ENCODE measurements at places on chromosomes 1 and 21. TPM values are rescaled to one million over a fixed set of nuclear protein-coding genes. Genes with fewer than 3 reads are reported as not detected.

- no peak for DNase-seq
Observed at GRCh38 chr1:66168467-66168887, 365.5 kb upstream of the SGIP1 start.

- no peak for DNase-seq
Observed at GRCh38 chr1:67306547-67306946, 1.1 kb upstream of the IL12RB2 start.

DNA sequence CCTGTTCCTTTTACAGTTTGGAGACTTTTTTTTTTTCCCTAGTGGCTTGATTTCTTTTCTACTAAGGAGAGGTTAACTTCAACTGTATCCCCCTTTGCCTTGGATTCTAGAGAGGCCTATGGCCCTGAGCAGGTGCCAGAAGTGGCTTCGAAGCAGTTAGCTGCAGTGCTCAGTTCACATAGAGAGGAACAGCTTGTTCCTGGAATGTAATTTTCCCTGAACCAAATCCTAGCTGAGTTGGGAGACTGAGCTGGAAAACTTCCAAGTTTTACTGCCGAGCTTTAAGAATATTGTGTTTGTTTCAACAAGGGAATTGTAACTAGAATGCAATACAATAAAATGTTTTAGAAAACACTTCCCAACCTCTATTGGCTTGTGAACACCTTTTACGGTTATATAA, 17.5 kb downstream of the RD3 start:
- no peak for DNase-seq

GRCh38 chr1:3811595-3811911, 15.3 kb upstream of the LRRC47 start:
- DNase-seq, result no peak

- DNase-seq, result no peak
Observed at GRCh38 chr1:19605967-19606366, 38.1 kb upstream of the NBL1 start.

The MIXL1 gene
- 0.30 TPM for polyA plus RNA-seq

The AHCTF1 gene
- 53.3 TPM for polyA plus RNA-seq

The CFHR4 gene
- not detected for polyA plus RNA-seq

The OR2T29 gene
- not detected for polyA plus RNA-seq
